ENCODE measurements at places on chromosomes 12 and 14. TPM values are rescaled to one million over a fixed set of nuclear protein-coding genes. Genes with fewer than 3 reads are reported as not detected.

DNA sequence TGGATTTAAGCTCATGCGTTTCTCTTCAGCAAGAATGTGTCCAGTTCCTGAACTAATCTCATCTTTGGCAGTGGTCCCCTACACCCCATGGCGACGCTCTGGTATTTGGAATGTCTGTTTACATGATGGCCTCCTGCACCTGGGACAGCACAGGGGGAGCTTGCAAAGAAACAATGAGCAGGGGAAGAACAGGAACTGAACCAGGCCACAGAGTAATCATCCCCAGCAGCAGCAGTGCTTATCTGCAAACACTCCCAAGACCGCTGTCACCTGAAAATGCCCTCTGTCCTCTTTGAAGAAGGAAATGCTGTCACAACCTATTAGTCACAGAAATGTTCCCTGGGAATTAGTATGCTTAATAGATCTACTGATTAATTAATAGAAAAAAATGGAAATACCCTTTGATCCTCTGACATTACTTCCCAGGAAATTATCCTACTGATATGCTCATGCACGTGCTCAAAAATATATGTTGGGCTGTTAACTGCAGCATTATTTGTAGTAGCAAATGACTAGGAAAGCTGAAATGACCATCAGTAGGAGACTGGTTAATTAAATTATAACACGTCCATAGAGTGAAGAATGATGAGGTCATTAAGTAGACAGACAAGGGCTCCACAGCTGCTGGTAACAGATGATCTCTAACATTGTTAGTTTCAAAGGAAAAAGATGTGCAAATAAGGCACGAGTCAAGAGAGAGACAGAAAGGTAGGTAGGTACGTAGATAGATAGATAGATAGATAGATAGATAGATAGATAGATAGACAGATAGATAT, 279.3 kb upstream of the FLRT2 start:
- H3K4me1 ChIP-seq: no peaks in the 10 kb centered on the region
- H3K4me3 ChIP-seq: no peak overlapping the region
- H3K36me3 ChIP-seq: no peaks in the 10 kb centered on the region
- H3K27me3 ChIP-seq: no peaks in the 10 kb centered on the region
- no peak for DNase-seq

The GALNT4 gene
- polyA plus RNA-seq: 2.8 TPM

The DDX55 gene
- 22.4 TPM for polyA plus RNA-seq

GRCh38 chr12:87196321-87196720, 832.9 kb downstream of the C12orf50 start:
- no peak for DNase-seq
- H3K27me3 ChIP-seq: no peaks in the 10 kb centered on the region
- no peaks in the 10 kb centered on the region for H3K36me3 ChIP-seq
- H3K4me3 ChIP-seq: no peak overlapping the region
- H3K27ac ChIP-seq: no peak overlapping the region

GRCh38 chr14:73253721-73254120, 16.4 kb downstream of the PAPLN start:
- DNase-seq: no peak
- H3K36me3 ChIP-seq: no peaks in the 10 kb centered on the region
- H3K27ac ChIP-seq: no peak overlapping the region
- no peak overlapping the region for H3K4me3 ChIP-seq

GRCh38 chr12:120110550-120111501, 5.7 kb downstream of the RAB35 start:
- H3K27me3 ChIP-seq: no peaks in the 10 kb centered on the region
- peaks cover 76% of the 10 kb centered on the region for H3K4me1 ChIP-seq

The MIP gene
- 0.09 TPM for polyA plus RNA-seq

The ATP2A2 gene
- 1.8 TPM for polyA plus RNA-seq

DNA sequence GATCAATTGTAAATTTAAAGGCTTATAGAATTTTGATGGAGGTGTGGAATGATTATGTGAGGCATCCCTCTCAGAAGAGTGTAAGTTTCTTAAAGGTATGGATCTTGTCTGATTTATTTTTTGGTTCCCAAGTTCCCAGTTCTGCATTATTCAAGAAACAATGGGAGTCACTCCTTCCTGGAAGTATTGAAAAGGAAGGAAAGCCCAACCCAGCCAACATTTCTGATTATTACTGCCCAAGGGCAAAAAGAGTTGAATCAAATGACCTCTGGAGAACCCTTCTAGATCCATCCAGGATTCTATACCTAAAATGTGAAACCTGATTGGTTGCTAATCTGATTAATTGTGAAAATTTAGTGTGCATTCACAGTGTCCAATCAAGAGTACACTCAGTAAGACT, 166.2 kb downstream of the ANO2 start:
- no peaks in the 10 kb centered on the region for H3K36me3 ChIP-seq
- H3K27ac ChIP-seq: no peak overlapping the region
- no peak for DNase-seq
- H3K4me1 ChIP-seq: no peaks in the 10 kb centered on the region
- no peaks in the 10 kb centered on the region for H3K27me3 ChIP-seq
- H3K4me3 ChIP-seq: no peak overlapping the region

The PTGER2 gene
- polyA plus RNA-seq: 241 TPM

- no peaks in the 10 kb centered on the region for H3K27me3 ChIP-seq
- H3K27ac ChIP-seq: no peak overlapping the region
- no peak for DNase-seq
- H3K36me3 ChIP-seq: no peaks in the 10 kb centered on the region
- no peak overlapping the region for H3K4me3 ChIP-seq
Observed at GRCh38 chr12:121958541-121959240, 40.3 kb downstream of the CFAP251 start.

DNA sequence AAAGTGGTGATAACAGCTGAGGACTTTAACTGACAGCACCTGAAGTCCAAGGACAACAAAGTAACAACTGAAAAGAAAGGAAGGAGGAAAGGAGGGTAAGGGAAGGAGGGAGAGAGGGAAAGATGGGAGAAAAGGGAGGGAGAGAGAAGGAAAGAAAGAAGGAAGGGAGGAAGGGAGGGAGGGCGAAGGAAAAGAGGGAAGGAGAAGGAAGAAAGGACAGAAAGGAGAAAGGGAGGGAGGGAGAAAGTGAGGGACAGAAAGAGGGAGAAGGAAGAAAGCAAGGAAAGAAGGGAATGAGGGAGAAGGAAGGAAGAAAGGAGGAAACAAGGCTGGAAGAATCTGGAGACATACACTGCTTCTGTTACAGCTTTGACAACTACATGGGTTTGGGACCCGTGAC, 494.4 kb downstream of the FUT8 start:
- H3K4me1 ChIP-seq: peaks cover 11% of the 10 kb centered on the region
- no peak for DNase-seq
- no peak overlapping the region for H3K27ac ChIP-seq
- no peak overlapping the region for H3K4me3 ChIP-seq
- H3K27me3 ChIP-seq: no peaks in the 10 kb centered on the region

- H3K4me1 ChIP-seq: no peaks in the 10 kb centered on the region
- DNase-seq: no peak
- no peak overlapping the region for H3K4me3 ChIP-seq
- H3K27me3 ChIP-seq: no peaks in the 10 kb centered on the region
- peaks cover 6% of the 10 kb centered on the region for H3K36me3 ChIP-seq
- H3K27ac ChIP-seq: no peak overlapping the region
Observed at GRCh38 chr14:64953310-64953654, 10.7 kb upstream of the GPX2 start.

The REM2 gene
- 1.5 TPM for polyA plus RNA-seq

The PLEKHD1 gene
- polyA plus RNA-seq: 0.13 TPM

Data from CD4-positive, alpha-beta memory T cell (primary cell).